ENCODE measurements at places on chromosomes 3 and 15.

DNA sequence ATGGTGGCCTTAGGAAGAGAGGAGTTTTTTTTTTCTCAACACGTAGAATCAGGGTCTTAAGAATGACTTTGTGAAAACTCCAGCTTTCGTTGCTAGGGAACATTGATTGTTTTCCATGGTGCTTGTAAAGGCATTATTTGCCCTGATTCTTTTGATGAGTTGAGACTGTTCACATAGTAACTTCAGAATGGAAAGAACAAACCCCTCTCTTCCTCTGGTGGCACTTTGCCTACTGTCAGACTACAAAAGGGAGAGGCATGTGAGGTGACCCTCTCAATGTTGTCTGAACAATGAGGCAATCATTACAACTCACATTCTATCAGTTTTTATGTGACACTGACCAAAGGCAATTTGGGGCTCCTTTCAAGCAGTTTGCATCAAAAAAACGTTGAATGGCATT is 477.8 kb downstream of the FGF12 start:
- no peak for DNase-seq

DNA sequence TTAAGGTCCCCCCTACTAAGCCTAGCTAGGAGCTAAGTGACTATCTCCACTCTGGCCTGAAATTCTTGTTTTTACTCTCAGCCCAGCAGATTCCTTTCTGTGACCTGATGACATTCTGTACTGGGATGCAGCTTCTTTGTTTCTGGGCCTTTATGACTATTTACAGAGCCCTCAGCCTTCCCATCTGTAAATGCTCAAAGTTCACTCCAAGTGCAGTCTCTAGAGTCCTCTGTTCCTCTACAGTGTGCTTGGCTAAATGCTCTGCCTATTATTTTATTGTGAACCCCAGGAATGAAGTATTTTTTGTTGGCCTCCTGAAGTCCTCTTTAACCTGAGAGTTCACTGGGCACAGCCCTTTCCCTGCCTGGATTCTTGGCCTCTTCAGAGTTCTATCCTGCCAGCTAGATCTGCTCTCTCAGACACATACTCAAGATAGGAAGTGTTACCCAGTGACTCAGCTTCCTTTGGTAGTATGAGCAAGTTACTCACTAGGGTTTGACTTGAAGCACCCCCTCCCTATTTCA is 278.1 kb upstream of the P2RY1 start:
- no peak for DNase-seq

DNA sequence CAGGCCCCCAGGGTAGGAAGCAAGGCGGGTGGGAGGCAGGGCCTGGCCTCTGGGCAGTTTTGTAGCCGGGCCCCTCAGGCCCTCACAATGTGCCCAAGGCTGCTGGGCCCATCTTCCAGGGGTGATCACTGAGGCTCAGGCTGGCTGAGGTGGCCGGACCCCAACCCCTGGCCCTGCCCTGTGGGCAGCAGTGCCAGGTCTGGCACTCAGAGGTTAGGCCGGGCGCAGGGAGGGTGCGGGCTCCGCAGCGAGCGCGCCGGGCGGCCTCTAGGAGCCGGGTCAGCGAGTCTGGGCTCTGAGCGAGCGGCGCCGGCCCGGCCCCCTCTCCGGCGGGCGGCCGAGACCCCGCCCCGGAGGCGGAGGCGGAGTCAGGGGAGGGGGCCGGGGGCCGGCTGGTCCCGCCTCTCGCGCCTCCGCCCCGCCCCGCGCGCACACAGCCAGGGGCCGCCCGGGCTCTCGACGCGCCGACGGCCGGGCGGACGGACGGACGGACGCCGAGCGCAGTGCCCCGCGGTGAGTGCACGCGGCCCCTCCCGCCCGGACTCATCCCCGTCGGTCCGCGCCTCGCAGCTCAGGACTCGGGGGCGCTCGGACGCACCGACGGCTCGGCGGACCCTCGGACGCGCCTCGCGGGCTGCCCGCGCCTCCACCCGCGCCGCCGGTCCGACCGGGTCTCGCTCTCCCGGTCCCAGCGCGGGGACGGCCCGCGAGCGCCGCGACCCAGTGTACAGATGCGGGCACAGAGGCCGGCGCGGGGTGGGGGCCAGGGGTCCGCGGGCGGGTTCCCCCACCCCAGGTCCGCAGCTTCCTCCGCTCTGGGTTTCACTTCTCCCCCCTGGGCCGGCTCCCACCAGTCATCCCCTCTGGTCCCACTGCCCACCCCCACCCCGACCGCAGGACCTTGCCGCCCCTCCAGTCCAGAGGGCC is at the start of gene FBLN2:
Gene FBLN2 (plus strand): TSS at position 430 of the 927 bp plus-strand sequence. CDS start 21,231 bp downstream, outside the sequence.
- no peak for DNase-seq

DNA sequence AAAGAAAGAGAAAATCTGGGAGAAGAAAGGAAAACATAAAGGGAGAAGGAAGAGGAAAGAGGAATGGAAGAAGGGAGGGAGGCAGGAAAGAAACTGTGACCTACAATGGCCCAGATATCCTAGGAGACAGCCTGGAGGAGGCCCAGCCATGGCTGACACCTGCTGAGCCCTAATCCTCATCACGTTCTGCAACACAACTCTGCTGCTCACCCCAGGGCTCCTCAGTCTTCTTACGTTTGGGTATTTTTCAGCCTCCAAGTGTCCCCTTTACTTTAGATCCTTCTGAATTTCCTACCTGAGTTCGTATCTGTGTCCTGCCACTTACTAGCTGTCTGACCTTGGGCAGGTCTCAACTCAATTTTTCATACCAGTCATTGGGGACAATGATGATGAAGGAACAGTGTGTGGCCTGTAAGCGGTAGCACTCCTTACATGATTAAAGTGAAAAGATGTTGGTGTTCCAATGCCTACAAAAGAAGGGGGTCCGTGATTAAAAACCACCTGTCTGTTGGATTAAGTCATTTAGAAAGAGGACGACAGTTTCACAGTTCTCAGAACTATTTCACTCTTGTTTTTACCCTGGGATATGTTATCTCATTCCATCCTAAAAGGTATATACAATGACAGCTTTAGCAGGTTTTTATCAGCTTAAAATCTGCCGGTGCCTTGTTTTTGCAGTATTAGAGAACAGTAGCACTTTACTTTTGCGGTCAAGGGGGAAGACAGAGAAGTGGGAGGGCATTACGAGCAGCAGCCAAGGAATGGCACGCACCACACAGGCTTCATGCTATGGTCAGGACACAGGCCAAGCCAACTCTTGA is 47.4 kb downstream of the CCR4 start:
- no peak for DNase-seq
